ENCODE measurements at places on chromosomes 11 and 22.

DNA sequence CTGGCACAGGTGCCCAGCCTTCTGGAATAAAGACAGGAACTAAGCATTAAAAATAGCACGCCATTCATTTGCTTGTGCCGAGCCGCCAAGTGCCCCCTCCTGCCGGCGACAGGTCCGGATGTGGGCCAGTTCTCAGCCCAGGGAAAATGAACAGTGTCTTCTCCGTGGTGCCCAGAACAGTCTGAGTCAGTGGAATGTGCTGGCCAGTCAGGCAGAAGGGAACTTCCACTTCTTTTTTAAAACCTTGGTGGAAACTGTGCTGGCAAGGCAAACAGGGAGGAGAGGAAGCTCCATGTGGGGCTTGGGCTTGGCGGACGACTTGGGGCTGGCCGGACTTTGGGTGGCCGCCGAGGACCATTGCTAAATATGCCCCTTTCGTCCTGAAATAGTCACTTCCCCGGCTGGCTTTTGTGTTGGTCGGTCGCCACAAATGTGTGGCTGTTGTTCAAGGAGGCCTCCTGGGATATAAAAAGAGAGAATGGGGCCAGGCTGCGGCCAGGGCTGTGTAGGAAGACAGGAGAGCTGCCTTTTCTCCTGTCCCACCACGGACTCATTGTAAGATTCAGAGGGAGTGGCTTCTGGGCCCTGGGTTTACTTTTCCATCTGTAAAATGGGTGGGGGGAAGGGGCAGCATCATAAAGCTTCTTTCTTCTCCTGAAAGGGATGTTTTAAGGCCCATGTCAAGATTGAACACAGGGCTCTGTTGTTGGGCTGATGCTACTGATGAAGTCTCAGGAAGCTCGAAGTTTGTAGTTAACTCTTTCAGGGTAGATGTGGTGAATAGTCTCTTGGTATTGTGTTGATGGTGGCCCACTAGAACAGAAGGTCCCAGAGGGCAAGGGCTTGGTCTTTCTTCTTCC, 101.0 kb downstream of the PTPRJ start:
- DNase-seq = no peak

DNA sequence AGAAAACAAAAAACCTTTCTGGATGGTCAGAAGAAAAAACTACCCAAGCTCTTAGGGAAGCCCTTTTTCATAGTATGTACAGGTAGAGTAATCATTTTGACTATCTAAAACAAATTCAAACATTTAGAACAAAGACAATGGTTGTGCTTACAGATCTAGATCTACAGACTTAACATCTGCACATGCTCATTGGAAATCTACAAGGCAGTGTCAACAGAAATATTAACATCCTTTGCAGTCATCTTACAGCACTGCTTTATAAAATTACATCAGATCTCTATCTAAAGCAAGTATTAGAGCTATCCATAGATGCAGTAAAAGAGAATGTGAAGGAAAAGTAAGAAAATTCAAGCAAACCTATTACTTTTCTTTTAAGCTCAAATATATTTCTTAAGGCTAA, 110.3 kb downstream of the CADM1 start:
- DNase-seq = no peak

- DNase-seq = no peak
Observed at GRCh38 chr11:130839981-130840666, 76.2 kb downstream of the SNX19 start.

GRCh38 chr11:44264438-44264749, 45.5 kb downstream of the ALX4 start:
- no peak for DNase-seq

GRCh38 chr11:816433-816779, 2.3 kb upstream of the PNPLA2 start:
- DNase-seq = no peak

DNA sequence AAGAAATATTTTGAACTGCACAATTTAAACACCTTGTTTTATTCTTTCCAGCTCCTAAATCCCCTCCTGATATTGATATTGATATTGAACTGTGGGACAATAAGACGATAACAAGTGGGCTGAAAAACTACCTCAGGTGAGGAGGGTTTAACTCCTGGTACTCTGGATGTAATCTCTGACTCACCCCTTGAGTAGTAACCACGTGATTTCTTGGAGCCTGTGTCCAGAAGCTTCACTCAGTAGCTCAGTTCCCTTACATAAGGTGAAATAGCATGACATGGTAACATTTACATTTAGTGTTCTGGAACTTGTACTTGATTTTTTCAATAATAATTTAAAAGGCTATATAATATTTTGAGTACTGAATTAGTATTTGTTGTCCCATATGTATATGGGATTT, 168.0 kb downstream of the PGR start:
- no peak for DNase-seq

DNA sequence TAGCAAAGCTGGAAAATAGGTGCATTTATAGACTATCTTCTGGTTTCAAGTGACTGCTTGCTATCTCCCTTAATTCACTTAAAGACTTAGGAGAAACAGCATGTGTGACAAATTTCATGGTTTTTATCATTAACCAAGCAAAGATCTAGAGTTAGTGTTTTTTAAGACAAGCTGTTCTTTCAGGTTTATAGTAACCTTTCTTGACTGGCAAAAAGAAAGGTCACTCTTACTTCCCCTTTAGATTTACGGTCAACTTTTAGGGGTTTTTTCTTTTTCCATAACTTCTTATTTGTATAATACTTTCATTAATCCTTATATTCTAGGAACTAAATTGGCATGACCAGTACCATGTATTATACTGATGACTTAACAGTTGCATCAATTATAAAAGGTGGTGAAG, 46.6 kb downstream of the KDM2A start:
- DNase-seq = no peak

DNA sequence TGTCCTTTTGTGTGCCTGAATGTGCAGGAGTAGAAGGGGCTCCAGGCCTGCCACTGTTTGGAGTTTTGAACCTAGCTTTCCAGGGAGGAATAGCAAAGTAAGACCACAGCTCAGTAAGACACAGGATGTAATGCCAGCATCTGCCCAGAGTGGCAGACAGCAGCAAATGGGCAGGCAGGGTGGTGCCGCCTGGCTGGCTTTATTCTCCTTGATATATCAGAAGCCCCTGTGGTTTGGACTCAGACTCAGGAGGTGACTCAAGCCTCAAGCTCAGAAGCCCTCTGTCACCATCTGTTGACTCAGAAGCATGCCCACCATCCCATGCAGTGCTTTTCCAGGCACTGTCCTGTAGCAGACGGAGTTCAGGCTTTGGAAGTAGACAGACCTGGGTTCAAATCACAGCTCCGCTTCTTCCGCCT, 72.7 kb upstream of the TTC12 start:
- no peak for DNase-seq

DNA sequence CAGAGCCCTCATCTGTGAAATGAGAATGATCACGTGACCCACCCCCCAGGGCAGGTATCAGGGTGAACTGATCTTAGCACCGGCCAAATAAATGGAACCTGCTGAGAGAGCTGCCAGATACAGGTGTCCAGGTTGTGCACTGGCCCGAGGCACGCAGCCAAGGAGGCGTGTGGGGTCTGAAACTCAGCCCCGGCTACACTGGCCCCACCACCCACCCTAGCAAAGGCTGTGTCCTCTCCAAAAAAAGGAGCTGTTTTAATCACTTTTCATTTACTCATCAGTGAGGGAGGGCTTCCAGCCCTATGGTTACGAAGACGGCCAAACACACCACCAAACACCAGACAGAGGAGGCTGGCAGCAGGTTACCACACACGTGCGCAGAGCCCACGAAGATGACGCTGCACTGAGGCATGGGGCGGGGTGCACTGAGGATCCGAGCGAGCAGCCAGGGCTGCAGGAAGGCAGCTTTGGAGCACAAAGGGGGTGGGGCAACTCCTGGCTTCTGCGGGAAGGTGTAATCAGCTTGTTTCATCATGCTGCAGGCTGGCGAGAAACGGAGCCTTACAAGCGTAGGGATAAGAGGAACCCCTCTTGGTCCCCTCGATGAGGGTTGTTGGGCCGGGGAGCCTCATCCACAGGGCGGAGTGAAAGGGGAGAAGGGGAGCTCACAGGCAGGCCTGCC, 19.5 kb upstream of the SLC22A12 start:
- DNase-seq = no peak

DNA sequence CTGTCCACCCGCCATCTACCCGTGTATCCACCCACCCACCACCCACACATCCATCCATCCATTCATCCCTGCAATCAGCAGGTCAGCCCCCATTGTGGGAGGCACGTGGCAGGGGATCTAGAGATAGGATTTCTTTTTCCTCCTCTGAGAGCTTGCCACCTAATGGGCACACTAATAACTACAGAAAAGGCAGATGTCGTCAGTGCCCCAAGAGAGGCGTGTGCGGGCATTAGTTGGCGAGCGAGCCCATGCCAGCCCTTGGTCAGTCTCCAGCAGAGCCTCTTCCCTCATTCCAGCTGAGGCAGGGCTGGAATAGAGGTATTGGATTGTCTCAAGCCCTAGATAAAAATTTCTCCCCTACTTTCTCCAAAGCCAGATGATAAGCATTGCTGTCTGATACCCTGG, 9.7 kb downstream of the USP2 start:
- no peak for DNase-seq

GRCh38 chr11:57131080-57131790, 50.5 kb upstream of the LRRC55 start:
- DNase-seq = no peak

- no peak for DNase-seq
Observed at GRCh38 chr11:132792341-132793140, 739.8 kb downstream of the OPCML start.

DNA sequence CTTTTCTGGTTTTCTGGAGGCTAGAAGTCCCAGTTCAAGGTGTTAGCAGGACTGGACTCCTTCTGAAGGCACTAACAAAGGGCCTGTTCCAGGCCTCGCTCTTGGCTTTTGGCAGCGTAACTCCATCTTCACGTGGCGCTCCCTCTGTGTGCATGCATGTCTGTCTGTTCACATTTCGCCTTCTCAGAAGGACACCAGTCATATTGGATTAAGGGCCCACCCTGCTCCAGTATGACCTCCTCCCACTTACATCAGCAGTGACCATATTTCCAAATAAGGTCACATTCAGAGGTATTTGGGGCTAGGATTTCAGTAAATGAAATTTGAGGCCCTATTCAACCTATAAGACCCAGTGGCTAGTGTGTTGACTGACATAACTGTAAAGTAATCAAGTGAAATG, 20.0 kb downstream of the APLP2 start:
- DNase-seq = no peak

DNA sequence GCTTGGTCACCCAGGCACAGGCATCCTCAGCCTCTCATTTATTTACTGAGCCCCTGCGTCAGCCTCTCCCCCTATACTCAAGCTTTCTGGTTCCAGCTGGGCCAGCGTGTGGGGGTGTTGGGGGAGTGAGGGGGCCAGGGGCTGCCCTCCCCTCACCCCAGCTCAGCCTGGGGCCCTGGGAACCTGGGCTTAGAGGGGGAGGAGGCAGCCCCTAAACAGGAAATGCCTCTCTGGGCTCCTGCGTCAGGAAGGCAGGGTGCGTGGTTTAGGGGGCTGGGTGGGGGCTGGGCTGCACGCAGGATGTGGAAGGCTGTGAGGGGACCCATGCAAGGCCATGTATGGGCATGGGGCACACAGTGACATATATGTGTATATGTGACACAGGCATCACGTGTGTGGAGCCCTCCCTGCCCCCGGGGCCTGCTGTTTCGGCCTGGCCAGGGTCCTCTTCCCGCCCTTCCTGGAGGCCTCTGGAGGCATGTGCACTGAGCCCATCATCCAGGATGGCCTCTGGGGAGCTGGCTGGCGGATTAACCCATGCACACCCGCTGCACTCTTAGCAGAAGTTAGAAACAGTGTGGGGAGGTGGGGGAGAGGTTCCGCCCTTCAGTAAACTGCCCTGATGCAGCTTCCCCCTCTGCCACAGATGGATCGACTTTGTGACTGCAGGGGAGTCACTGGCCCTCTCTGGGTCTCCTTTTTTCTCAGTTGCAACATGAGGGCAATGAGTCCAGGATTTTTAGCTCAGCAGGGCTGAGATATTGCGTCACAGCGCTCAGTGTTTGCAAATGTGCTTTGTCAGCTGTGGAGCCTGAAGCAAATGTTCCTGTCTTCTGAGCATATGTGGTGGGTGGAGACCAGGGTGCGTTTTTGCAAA, 1.1 kb upstream of the CD248 start:
- no peak for DNase-seq

GRCh38 chr22:46575911-46576555, 38.6 kb upstream of the CELSR1 start:
- no peak for DNase-seq

GRCh38 chr11:110207123-110207522, 89.3 kb downstream of the RDX start:
- no peak for DNase-seq

- no peak for DNase-seq
Observed at GRCh38 chr11:77752516-77752915, 68.0 kb downstream of the RSF1 start.

- no peak for DNase-seq
Observed at GRCh38 chr11:125227151-125227550, 62.6 kb downstream of the PKNOX2 start.

DNA sequence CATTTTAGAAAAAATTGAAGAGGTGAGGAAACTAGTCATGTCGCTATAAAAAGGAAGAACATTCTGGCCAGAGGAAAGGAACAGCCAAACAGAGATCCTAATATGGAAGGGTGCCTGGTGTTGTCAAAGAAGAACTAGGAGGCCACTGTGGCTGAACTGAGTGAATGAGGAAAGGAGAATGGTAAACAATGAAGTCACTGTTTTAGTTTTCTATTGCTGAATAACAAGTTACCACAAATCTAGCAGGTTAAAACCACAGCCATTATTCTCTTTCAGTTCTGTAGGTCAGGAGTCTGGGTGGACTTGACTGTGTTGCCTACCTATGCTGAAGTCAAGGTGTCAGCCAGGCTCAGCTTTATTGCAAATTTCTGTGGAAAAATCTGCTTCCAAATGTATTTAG, 549.3 kb upstream of the CCDC90B start:
- DNase-seq = no peak

DNA sequence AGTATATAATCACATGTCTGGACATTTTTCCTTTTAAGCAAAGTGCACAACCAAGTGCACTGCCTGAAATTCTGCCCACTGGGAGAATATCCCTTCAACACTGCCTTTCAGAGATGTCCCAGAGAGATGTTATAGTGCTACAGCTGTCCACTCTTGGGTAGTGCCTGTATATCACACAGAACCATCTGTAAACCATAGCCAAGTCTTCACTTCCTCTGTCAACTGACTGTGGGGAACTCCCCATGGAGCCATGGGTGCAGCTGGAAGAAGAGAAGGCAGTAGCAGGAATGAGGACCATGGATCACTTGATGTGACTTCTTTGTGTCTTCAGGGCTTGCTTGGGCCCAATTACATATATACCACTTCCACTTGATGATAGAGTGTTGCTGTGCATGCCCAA, 44.6 kb upstream of the LIN7C start:
- no peak for DNase-seq

DNA sequence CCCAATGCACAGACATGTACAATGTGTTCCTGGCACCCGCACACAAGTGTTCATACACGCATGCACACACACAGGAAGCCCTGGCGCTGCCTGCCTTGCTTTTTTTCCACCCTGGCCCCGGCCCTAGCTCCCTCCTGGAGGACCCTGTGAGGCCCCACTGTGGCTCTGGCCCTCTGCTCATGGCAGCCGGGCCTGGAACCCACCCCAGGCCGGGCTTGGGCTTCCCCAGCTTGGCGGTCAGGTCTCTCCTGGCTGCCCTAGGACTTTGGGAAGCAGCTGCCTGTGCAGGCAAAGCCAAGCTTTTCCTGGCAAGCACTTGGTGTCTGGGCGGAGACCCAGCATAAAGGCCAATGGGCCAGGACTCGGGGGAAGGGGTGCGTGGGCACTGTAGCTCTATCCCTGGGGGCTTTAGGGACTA, 30.5 kb downstream of the CD82 start:
- DNase-seq = no peak

- no peak for DNase-seq
Observed at GRCh38 chr11:102705626-102706025, at the start of gene MMP27. Gene MMP27, minus strand, starts transcription at chr11:102705769. Its CDS starts 55 bp downstream, at chr11:102705714.

GRCh38 chr11:19525276-19525675, 187.4 kb upstream of the NAV2 start:
- no peak for DNase-seq
